ENCODE measurements at places on chromosomes 6 and 20.

DNA sequence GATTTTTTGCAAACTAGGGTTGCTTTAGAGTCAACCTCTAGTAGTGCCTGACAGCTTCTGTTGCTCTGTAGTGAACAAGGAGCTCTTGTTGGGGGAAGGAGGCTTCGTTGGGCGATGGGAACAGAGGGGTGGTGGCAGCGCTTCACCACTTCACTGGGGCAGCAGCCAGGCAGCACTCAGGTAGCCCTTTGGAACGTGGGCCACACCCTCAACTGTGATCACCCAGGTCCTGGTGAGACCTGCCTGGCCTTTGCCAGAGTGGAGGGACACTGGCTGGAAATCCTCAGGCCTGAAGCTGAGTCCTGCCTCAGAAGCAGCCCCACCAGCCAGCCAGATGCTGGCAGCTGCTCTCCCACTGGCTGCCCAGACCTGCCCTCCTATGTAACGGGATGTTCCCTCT lies 10.4 kb upstream of the EDN3 start:
- DNase-seq = no peak

- no peak for DNase-seq
Measured at GRCh38 chr20:58583586-58583985, 67.5 kb upstream of the STX16 start.

DNA sequence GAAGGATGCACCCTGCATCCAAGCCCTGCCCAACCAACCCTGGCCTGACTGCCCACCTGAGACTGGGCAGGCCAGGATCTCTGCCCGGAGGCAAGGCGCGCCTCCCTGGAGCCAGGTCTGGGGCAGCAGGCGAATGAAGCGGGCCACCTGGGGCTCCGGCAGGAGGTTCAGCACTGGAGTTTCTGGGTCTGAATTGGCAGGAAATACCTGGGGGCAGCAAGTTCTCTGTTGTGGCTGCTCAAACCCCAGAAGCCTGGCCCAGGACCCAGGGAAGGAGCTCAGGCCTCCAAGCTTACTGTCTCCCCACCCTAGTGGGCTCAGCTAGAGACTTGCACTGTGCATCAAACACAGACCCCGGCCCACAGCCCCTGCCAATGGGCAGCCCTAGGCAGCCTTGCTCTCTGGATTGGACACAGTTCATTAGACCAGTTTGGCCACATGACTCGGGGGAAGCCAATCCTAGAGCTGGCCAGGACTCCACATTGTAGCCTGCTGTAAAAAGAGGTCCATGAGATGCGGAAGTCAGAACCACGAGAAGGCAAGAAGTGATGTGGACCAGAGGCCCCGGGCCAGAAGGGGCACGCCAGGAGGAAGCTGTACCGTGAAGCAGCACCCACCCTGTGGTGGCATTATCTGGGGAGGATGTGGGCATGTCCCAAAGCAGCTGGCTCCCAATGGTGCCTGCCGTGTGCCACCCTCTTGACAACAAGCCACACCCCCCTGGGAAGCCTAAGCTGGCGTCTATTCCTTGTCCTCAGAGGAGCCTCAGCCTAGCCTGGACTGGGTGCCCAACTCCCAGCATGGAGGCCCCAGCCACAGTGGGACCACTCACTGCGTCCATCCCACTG lies 3.1 kb downstream of the CPXM1 start:
- no peak for DNase-seq

GRCh38 chr6:127824061-127824460 lies 76.8 kb downstream of the THEMIS start:
- no peak for DNase-seq

- DNase-seq = no peak
Measured at GRCh38 chr6:158150701-158151100, 17.4 kb downstream of the SERAC1 start.

DNA sequence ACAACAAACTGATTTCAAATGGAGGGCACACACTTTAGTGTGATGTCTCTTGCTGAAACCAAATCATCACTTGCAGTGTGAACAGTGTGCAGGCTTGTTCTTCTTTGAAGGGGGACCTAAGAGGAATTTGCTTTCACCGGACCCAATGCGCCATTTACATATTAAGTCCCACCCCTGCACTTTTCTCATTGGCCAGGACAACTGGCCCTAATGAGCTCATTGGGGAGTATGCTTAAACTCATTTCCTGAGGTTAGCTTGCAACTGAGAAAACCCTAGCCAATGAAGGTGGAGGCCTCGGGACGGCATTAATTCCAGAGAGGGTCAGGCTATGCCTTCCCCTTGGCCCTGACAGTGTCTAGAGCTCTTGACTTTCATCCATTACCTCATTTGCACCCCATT lies 58.7 kb downstream of the VEGFA start:
- no peak for DNase-seq

DNA sequence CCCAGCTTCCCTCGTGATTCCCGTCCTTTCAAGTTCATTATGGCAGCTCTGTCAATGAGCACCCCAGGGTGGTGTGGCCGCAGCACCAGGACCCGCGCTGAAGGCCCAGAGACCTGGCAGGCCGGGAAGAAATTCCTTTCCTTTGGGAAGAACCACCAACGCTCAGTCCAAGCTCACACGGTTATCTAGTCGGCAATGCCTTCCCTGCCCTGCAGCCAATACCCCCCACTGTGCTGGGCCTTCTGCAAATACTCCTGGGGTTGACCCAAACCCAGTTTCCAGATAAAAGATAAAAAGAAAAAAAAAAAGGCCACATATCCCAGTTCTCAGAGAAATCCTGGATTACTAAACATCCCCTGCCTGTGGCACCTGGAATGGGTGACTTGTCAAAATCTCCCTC lies 28.7 kb downstream of the PXDC1 start:
- no peak for DNase-seq

DNA sequence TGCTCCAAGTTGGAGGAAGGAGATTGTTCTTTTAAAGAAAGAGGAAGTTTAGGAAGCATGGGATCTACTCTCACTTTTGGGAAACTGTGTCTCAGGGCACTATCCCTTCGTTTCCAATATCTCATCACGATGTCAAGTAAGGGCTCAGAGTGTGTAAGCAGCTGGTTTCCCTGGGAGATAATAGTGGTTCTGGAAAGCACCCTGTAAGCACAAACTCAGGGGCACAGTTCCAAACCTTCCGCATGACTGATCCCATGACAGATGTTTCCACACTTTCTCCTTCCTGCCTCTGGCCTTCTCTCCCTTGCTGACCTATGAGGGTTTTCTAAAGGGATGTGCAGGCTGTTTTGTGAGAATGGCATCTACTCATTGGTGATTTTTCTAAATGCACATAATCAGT lies 33.9 kb downstream of the ADTRP start:
- no peak for DNase-seq

DNA sequence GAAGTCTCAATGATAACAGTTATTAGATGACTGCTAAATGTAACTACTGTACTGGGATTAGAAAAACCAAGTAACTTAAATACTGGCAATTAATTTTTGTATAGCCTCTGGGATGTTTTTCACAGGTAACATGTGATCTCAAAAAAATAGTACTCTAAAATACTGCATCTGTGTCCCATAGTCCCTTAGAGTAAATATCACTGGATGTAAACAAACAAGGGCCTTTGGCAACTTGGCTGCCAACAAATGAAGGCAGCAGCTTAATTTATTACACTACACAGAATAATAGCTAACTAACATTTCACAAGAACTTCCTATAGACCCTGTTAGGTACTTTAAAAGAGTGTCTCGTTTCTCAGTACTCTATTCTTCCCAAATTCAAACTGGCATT lies 14.0 kb downstream of the ARHGAP18 start:
- no peak for DNase-seq

- no peak for DNase-seq
Measured at GRCh38 chr20:62123450-62124118, 1.3 kb downstream of the LSM14B start.

GRCh38 chr6:22717915-22718314 lies 148.5 kb downstream of the HDGFL1 start:
- DNase-seq = no peak

DNA sequence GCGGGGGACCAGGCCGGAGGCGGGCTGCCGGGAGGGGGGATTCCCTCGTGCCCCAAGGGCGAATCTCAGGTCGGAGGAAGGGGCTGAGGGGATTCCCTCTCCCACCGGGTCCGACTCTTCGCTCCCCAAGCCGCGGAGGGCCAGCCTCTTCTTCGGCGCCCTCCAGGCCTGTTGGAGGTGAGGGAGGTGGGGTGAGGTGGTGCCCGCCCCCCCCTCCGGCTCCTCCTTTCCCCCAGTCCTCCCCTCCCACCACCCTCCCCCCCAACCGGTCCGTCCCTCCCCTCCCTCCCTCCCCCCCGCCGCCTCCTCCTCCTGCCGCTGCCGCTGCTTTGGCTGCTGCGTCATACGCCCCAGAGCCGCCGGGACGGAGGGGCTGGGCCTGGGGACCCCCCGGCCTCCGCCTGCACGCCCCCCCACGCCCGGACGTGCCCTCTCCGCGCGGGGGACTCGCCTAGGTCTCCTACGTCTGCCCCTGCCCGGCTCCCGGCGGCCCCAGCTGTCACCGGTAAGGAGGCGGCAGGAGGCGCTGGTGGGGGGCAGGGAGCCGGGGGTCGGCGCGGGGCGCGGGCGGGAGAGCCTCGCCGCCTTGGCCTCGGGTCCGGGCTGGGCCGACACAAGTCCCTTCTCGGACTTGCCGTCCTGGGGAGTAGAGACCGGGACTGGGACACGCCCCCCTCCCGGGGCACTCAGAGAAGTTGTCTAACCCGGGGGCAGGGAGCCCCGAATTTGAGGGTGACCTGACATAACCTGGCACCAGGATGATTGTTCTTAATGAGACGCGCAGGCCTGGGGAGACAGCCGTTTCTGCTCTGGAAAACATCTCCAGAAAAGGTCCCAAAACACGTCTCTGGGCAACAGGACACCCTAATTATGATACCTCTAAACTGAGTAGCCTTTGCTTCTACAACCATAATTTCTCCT lies at the start of gene PHF1:
Gene PHF1 (plus strand): TSS at position 304 of the 921 bp plus-strand sequence. CDS start 1,250 bp downstream, outside the sequence.
- no peak for DNase-seq

DNA sequence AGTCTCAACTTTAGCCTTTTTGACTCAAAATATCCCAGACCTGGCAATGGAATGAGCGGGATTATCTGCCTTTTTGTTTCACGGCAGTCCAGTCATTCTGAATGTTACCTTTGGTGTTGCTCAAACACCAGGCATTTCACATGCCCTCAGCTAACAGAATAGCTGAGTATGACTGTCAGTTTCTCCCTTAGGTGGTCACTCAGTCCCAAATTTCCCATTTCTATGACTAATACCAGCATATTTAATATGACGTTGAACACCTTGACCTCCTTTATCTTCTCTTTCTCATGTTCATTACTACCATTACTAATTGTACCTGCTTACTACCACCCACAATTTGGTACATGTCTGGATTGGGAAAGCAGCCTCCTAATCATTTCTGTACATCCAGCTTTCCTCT lies 65.2 kb downstream of the EDN1 start:
- no peak for DNase-seq

GRCh38 chr6:115594891-115595290 lies 465.8 kb downstream of the FRK start:
- DNase-seq = no peak

DNA sequence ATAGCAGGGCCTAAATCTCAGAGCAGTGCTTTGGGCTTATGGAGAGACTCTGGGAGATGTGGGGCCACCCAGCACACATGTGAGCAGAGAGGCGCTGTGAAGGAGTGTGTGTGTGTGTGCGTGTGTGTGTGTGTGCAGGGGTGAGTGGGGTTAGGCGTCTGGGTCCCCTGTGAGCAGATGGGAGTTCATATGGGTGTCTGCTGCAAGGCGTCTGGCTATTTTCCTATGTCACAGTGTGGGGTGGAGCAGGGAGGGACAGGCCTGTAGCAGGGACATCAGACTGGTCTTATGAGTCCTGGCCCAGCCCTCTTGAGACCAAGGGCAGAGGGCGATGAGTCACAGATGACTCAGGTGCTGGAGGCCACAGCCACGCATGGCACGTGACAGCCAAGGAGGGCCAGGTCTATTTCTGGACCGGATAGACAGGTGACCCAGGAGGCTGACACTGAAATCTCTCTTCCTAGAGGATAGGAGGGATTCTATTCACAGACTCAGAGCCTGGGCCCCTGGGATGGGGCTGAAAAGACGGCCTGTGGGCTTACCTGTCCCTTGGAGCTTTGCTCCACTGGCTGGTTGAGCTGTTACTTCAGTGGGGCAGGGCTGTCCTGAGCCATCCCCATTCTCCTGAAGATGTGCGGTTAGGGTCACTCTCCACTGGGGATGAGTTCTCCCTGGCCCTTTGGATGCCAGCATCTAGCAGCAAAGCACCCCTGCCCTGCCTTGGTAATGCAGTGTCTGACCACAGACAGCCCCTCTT lies 28.9 kb downstream of the VEGFA start:
- DNase-seq = peak; percentile 48

GRCh38 chr20:1651268-1652058 lies 6.1 kb downstream of the SIRPG start:
- DNase-seq = no peak

DNA sequence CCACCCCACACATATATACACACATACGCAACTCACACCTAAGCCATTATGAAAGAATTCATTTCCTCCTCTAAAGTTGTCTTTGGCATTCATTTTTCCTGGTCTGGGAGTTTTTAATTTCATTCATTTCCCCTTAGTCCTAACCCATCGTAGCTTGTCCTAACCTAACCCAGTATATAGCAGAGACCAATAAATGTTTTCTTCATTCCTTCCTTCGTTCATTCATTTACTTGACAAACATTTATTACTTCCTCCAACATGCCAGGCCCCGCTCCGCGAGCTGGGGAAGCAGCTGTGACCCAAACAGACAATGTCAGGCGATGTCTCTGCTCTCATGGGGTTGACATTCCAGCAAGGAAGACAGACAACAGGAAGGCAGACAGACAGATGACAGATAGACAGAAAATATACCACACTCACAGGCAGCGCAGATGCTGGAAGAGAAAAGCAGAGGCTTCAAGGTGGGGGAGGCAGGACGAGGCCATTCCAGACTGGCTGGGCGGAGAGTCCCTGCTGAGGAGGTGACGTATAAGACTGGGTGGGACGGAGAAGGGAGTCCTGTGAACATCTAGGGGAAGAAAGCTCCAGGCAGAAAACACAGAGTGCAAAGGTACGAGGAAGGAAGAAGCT lies 33.7 kb upstream of the SIRPA start:
- no peak for DNase-seq

DNA sequence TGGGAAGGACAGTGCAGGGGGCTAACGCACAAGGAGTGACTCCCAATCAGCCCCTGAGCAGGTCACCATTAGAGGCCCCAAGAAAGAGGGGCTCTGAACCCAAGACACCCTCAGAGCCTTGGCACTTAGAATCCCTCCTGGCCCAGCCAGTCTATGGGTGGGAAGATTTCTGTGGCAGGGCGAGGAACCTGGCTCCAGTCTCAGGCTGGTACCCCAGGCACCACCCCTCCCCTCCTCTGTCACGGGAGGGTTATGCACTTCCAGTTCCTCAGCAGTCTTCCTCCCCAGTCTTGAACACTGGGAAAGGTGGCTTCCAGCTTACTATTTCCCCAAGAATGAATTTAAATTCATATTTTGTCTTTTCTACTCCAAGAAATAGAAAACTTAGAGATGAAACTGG lies 27.6 kb upstream of the SSTR4 start:
- no peak for DNase-seq

All from activated CD4-positive, alpha-beta memory T cell treated with anti-CD3 and anti-CD28 coated beads, Interleukin-2, amount 10 ng/mL, durations not matched to agents 7 days and 5 days (primary cell).